ENCODE measurements at places on chromosomes 4 and X.
A peak's percentile ranks its signal among the peaks of the same experiment; 100 is the strongest.

DNA sequence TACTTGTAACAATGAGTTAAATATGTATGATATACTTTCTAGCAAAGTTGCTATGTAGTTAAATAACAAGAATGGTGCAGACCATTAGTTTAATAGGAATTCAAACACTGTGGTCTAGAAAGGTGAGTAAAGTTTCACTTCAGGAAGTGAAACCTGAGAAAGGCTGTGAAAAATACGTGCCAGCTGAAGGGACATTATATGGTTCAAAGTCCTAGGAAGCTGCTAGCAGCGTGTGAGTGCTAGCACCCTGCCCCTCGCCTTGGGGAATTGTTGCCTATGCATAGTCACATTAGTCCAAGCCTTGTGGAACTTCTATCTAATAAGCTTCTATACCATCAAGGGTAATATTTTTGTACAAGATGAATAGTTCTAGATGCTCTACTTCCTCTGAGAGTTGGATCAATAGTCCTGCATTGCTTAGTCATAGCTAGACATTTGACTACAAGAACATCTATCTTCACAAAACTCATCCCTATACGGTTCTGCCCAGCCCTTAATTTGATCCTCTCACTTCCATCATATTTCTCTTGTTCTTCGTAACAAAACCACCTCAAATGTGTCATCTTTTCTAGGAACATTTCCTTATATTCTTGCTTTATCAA is 45.8 kb upstream of the ARSJ start:
- DNase-seq = no peak

GRCh38 chrX:41827886-41828285 is 95.5 kb downstream of the CASK start:
- DNase-seq = no peak

- no peak for DNase-seq
Observed at GRCh38 chr4:45241976-45242375, 515.6 kb upstream of the GNPDA2 start.

DNA sequence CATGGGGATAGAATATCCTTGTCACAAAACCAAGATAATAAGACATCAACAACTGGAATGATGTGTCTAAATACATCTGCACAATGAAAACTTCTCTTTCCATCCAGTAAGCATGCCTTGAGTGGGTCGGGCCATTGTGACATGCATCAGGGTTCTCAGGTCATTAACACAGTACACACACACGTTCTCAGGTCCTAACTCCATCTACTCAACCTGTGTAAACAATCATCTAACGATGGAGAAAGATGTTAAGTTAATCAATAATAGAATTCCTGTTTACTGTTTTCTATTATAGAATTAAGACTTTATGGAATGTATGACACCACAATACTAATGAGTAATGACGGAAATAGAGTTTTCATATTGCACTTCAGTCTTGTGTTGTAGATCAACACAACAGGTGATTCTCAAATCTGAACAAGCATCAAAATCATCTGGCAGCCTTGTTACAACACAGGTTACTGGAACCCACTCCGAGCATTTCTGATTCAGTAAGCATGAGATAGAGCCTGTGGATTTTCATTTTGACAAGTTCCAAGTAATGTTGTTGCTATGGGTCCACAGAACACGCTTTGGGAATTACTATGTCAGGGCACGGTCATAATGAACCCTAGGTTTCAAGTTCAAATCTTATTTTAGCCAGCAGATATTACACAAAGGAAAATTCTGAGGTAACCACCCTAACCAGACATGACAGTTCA is 315.8 kb upstream of the TEX13C start:
- DNase-seq = no peak

GRCh38 chr4:95426455-95426854 is 122.3 kb downstream of the UNC5C start:
- no peak for DNase-seq

GRCh38 chrX:12463873-12464272 is 325.6 kb downstream of the FRMPD4 start:
- DNase-seq = no peak

GRCh38 chr4:169761846-169762245 is 4.1 kb upstream of the HPF1 start:
- no peak for DNase-seq

- DNase-seq = peak; percentile 49
Observed at GRCh38 chrX:150847088-150847487, 51.4 kb downstream of the CD99L2 start.

DNA sequence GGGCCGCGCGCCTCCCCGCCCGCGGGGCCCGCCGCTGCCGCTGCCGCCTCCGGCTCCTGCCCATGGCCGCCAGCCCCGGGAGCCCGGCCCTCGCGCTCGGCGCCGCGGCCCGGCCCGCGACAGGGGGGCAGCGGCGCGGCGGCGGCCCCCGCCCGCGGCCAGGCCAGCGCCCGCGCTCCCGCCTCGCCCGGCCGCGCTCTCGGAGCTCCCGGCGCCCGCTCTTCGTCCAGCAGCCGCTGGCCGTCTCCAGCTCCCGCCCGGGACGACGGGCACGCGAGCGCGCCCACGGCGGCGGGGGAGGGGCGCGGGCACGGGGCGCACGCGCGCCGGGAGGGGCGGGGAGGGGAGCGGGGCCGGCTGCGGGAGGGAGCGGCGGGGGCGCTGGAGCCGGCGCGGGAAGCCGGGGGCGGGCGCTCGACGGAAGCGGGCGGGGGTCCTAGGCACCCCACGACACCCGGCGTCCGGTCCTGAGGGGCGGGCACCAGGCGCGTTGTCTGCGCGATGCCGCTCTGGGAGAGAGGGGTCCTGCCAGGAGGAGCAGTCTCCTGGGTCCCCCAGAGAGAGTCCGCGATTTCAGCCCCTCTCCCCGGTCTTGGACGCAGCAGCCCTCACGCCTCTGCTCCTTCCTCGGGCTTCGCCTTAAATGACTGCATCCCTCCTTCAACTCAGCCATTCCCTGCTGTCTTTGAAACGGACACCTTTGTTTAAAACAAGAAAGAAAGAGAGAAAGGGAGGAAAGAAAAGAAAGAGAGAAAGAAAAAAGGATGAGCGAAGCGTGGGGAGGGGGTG is 490 bp upstream of the PDZD4 start:
- DNase-seq = no peak

DNA sequence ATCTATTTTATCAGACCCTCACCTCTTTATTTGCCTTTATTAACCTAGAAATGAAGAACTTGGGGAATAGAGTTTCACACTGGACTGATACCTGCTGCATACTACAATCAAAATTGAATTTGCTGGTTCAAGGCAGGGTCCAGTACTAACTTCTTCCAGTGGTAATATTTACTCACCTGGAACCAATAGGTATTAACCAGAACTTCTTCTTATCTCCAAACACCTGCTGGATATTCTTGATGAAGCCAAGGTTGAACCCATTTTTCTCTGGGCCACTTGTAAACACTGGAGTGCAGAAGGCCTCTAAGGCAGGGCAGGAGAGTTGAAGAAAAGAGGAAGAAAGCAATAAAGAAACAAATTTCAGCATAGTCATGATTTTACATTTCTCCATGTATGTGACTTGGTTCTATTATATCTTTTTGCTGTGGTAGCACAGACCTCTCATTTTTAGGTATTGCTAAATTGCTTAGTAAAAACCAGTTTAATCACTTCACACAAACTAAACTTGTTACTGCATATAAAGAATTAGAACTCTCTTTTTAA is 101.1 kb downstream of the ZDHHC15 start:
- DNase-seq = no peak

DNA sequence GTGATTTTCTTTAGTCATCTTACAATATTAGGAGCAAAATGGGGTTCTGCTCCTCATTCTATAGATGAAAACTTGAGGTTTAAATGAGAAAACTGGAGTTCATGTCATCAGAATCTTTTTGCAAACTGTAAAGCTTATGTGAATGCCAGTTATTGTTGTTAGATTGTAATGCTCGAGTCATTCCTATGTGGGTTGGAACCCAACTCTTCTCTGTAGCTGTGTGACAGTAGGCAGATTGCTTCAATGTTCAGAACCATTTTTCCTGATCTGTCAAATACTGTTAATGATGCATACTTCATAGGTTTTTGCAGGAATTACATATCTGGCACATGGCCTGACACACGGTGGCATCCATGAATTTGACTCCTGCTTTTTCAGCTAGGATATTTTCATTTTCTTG is 178.9 kb downstream of the RAPGEF2 start:
- DNase-seq = no peak

DNA sequence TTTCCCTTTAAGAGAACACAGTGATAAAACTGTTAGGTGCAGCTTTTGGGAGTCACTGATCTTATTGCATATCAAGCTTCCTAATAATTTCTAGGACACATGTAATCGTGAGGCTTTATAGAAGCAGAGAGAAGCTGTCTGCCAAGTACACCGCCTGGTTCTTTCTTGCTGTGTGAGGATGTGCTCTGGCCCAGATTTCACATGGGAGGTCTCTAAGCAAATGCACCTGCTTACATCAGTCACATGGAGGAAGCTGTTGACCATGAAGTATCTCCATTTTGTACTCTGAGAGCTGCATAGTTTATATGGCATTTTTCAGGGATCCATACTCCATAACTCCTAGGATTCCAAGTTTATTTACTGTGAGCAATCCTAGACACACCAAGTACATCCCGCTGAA is 37.1 kb downstream of the RGS12 start:
- DNase-seq = no peak

- no peak for DNase-seq
Observed at GRCh38 chr4:152050106-152050505, 289.3 kb upstream of the GATB start.

GRCh38 chr4:159639671-159640323 is 536.9 kb downstream of the RAPGEF2 start:
- DNase-seq = no peak

DNA sequence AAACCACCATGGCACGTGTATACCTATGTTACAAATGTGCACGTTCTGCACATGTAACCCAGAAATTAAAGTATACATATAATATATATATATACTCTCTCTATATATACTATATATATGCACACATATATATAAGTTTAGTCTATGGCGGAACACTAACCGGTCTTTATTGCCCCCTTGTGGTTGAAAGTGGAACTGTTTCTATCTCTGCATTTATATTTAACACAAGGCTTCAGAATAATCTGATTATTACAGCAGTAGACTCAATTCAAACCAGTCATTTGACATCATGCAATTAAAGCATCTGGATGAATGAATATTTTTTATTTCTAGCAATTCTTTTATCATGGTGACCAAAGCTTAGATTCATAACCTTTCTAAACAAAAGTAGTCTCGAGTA is 14.6 kb downstream of the RAB9B start:
- peak; percentile 49 for DNase-seq

DNA sequence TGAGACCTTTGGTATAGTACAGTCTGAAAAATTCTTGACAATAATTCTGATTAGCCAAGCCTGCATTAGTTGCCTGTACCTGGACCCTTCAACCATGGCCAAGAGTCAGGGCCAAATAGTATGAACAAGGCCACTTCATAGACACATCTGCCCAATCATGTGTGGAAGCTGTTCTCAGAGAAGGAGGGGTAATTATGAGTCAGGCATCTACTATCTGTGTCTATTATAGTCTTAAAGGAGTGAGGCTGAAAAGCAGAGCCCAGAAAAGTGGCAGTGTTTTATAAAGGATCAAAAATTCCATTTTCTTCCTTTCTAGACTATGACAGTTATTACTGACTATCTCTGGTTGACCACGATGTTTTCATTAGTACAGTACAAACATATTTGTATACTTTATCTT is 5.0 kb upstream of the ADGRL3 start:
- no peak for DNase-seq

All from NB4 (cell line).